ENCODE measurements at places on chromosomes 12 and 14.

- no peak for DNase-seq
Measured at GRCh38 chr12:40248585-40249297, 23.9 kb downstream of the LRRK2 start.

GRCh38 chr14:61240206-61240605 lies 40.9 kb downstream of the TMEM30B start:
- DNase-seq, result no peak

DNA sequence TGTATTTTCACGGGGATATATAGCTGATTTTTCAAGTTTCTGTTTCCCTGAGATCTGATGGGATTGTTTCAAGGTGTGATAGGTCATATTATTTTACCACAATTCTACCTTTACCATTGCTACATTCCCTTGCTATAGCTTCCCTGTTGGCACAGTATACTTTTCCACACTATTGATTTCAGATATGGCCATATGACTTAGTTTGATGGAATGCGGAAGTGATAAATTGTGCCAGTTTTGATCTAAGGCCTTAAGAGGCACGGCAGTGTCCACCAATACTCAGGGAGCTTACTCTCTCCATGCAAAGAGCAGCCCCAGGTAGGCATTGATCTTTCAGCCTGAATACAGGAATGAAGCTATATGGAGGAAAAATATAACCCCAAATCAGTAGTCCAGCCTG lies 315.7 kb downstream of the SLC16A7 start:
- DNase-seq, result no peak

DNA sequence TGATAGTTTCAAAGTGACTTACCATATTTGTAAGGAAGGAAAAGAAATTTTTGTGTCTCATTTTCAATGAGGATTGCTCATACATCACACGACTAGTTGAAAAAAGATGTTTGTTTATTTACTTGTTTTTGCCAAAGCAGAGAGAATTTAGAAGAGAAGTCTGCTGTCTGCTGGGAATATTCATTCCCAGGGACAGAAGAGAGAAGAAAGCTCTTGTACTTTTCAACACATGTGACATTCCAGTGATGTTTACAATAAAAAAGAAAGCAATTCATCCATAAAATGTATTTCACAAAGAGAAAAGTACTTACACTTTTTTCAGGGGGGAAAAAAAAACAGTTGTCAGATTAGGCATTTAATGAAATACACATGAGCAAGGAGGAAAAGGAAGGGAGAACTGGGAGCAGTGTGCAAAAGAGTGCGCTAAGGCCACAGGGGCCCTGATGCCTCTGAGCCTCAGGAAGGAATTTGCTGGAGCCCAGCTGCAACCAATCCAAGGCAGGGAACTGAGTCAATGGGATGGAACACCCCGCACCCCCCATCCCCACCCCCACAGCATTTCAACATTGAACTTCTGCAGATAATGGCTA lies 115.0 kb downstream of the RPAP3 start:
- no peak for DNase-seq

DNA sequence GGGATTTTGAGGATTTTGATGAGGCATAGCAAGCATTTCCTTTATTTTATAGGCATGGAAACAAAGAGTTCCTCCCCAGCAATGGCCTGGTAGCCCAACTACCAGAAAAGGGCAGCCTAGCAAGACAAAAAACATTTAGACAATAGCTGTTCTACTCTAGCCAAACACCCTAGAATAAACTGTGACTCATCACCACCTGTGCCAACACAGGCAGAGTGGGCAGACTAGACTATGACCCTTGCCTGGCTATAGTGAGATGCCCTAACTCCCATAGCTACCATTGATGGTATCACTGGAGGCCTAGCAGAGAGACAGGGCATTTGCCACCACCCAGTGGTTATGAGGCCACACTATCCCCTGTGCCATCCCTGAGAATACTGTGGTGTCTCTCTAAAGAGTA lies 15.5 kb upstream of the CCER1 start:
- DNase-seq, result no peak

GRCh38 chr12:31645924-31646323 lies 13.6 kb upstream of the ETFBKMT start:
- DNase-seq, result no peak

GRCh38 chr12:49403971-49404450 lies 36.7 kb downstream of the SPATS2 start:
- no peak for DNase-seq

DNA sequence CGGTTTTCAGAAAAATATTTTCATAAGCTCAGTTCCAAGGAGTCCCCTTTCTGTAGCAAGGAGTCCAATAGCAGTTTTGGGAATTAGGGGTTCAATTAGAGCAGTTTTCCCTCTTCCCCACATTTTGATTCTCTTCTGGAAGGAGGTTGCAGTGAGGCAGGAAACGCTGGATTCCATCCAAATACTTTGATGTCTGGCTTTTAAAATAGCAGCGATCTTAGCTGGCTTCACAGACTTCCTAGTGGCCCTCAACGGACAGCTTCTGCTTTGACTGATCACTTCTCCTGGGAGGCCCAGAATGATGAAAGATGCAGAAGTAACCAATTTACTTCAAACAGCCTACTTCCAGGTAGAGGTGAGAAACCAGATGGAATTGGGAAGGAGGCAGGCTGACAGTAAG lies 63.1 kb downstream of the C12orf75 start:
- no peak for DNase-seq

DNA sequence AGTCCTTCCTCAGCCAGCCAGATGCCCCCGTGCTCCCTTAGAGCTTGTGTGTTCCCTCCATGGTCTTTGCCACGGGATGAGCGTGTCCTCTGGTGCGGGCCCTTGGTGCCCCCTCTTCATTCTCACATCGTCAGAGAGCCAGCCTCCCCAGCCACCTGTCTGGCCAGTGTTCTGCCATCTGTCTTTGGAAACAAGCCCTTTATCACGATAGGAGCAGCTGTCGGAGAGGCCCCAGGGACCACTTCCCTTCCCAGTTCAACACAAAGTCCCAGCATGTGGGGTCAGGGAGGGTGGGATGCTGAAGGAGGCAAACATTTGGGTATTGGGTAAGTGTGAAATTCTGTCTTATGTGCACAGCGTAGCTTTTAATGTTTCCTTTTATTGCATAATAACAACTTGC lies 44.5 kb downstream of the DYNC1H1 start:
- no peak for DNase-seq

GRCh38 chr12:129776977-129777667 lies 126.7 kb downstream of the TMEM132D start:
- no peak for DNase-seq

- no peak for DNase-seq
Measured at GRCh38 chr14:76669770-76670169, 91.5 kb upstream of the VASH1 start.

DNA sequence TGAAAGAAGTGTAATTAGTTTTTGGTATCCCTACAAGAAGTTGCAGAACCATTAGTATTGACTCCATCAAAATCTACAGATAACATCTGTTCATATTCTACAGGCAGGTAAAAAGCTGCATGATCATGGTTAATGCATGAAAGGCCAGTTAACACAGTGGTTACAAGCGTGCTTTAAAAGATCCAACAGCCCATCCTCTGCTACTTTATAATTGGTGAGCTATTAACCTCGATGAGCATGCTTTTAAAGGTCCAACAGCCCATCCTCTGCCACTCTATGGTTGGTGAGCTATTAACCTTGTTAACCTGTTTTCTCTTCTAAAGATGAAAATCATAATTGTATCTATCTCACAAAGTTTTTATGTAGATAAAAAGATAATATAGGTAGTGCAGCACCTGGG lies 289.3 kb downstream of the DUSP6 start:
- DNase-seq, result no peak

DNA sequence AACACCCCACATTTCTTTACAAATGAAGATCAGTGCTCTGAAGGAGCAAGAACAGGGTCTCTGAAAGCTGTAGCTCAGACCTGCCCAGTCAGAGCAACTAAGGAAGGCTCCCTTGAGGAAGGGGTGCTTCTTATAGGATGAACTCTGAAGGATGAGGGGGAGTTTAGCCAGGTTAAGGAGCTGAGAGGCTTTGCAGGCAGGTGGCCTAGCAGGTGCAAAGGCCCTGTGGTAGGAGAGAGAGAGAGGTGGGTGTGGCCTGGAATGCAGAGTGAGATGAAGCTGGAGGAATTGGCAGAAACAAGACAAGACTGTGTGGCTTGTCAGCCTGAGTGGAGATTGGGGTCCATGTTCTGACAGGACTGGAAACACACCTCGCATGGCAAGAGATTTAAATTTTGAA lies 20.5 kb upstream of the FAM222A start:
- DNase-seq, result no peak

DNA sequence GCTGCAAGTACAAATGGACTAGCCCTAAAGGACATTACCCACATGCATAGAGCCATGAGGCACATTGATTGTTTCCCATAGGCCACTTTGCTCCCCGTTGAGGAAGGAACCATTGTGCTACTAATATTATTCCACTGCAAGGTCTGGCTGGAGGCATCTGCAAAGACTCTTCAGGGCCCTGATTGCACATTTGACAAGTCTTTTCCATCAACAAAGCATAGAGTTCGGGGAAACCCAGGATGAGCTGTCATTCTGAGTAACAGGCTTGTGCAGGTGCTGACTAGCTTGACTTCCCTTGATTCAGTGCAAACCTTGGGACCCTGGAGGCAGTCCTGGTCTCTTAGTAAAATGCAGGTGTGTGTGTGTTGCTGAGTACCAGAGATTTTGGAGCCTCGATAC lies 73.8 kb downstream of the SUSD6 start:
- no peak for DNase-seq

DNA sequence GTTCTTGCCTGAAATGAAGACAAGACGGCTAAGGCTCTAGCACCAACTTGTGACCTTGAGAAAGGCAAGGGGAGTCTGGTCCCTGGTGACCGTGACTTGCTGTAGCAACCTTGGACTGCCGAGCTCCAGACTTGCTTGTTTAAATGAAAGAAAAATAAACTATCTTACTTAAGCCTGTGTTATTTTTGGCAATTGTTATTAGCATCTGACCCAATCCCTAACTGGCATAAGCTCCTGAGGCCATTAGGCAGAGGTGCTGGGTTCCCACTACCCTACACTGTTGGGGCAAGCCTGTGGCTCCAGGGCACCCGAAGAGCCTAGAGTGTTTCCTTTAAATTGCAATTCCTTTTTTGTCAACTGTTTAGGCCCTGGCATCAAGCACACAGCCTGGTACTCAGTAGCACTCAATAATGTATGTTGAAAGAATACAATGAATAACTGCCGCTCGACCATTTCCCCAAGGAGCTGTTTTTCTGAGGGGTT lies 106.9 kb upstream of the HIF1A start:
- no peak for DNase-seq

GRCh38 chr14:64604881-64605280 lies 55.1 kb downstream of the PPP1R36 start:
- no peak for DNase-seq

DNA sequence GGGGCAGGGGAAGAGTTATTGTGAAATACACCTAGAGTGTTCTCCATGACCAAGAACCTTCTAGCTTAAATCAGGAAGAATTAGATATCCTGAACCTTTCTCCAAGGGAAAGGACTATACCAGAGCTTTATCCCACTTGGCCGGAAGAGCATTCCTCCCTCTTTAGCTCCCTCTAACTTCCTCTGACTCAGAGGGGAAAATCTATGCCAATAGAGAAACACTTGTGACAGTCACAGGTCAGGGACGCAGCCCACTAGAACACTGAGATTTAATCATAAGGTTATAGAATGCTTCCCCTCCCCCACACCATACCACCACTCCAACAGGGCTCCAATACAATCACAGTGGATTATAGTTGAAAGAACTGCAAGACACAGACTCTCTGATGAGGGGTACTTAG lies 55.4 kb upstream of the RFX4 start:
- DNase-seq, result no peak

GRCh38 chr14:102283631-102284129 lies 21.3 kb downstream of the MOK start:
- no peak for DNase-seq

- no peak for DNase-seq
Measured at GRCh38 chr14:69543341-69544115, 31.1 kb downstream of the CCDC177 start.
